Motor neuron (in vitro differentiated cells): ENCODE measurements at places on chromosomes 3 and 15.

DNA sequence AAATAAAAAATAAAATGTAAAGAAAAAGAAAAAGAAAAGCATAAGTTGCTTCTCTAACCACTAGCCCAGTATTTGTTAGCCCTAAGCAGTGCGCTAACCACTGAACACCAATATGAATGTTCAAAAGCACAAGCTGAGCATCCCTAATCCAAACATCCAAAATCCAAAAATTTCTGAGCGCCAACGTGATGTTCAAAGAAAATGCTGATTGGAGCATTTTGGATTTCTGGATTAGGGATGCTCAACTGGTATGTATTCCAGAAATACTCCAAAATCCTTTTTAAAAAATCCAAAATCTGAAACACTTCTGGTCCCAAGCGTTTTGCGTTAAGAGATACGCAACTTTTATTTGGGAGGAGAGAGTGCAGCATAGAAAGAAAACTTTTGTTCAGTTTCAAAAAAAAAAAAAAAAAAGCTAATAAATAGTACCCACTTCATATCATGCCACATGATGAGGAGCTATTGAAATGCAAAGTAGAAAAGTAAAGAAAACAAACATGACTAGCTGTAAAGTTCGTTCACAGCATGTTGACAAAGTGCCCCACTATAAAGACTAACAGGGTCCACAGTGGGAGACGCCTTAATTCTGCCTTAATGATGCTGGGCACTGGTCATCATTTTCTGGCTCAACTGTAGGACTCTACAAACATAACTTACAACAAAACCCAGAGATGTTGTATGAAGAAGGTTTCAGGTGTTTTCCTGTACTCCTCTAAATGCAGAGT is 32.4 kb downstream of the EDC3 start:
- no peak for ATAC-seq

DNA sequence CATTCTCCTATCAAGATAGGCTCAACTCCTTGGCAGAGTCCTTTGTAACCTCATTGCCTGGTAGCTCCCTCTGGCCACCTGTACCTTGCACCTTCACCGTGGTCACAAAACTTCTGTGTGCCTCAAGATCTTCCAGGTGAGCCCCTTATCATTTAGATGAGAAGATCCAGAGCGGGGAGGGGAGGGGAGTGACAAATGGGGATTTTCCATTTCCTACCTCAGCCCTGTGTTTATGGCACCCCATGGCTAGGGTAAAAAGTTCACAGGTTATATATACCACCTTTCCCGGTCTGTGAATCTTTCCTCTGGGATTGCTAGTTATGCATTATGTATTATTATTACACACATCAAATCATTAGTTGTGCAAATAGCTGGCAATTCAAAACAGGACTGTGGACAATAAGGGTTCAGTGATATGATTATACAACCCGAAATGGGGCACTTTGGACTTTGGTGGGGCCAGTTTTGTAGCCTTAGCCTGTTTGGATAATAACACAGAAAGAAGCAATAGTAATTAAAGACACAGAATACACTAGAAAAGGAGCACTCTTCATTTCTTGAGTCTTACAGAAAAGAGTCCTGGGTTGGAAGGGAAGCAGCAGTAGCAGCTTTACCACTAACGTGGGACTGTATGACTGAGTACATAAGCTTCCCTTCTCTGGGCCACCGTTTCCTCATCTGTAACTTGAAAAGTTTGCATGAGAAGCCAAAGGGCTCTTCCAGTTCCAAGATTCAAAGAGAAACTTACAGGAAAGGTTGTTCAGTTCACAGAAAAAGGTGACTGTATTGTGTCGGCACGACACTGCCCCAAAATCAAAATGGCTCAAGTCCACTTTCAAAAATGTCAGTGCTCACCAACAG is 7.1 kb downstream of the TLE3 start:
- no peak for ATAC-seq

DNA sequence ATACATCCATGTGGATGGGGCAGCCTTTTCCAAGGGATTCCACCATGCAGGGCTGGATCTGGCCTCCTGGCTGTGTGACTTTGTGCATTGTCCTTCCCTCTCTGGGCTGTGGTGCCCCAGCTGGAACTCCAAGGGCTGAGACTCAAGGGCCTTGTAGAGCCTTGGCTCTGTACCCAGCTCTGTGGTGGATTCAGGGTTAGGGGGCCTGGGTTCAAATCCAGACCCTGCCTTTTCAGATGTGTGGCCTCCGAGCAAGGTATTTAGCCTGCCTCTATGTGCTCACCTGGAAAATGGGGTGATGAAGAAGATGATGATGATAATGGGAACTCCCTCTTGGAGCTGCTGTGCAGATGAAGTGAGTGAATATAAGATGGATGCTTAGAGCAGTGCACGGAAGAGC is 161.9 kb downstream of the WNT7A start:
- no peak for ATAC-seq

DNA sequence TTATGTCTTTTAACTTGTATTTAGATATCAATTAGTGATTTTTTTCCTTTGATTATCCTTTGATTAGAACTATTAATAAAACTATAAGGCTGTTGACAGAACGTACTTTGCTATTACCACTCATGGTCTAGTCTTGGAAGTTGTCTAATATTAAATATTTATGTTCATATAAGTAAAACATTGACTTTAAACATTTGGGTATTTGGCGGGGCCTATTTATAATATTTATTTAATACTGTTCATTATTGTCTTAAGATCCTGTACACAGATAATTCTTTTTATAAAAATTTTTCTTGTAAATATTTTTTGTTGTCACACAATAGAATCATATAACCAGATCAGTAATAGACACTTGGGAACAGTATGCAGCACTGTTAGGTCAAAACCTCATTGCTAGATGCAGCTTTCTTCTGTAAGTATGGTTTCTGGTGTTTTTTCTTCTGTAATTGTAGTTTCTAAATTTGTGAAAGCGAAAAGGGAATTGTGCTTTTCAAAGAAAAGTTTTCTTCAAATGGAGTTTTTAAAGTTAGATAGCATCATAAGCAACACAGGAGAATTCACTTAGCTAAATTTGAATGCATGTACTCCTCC is 93.4 kb downstream of the FNDC3B start:
- ATAC-seq: no peak

GRCh38 chr3:186985661-186986364 is 55.5 kb downstream of the ST6GAL1 start:
- peak; percentile 52 for ATAC-seq

DNA sequence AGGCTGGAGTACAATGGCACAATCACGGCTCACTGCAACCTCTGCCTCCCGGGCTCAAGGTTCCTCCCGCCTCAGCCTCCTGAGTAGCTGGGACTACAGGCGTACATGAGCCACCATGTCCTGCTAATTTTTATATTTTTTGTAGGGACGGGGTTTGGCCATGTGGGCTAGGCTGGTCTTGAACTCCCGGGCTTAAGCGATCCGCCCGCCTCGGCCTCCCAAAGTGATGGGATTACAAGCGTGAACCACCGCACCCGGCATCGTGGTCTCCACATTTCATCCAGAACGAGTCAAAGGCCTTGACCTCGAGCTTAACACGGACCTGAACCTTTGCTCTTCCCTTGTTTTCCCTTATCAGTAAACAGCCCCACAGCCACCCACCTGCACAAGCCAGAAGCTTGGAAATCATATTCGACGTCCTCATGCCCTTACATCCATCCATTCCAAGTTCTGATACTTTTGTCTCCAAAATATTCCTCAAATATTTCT is 1.4 kb upstream of the PTPN23 start:
- no peak for ATAC-seq

GRCh38 chr3:61665987-61666386 is 104.6 kb downstream of the PTPRG start:
- ATAC-seq: no peak

DNA sequence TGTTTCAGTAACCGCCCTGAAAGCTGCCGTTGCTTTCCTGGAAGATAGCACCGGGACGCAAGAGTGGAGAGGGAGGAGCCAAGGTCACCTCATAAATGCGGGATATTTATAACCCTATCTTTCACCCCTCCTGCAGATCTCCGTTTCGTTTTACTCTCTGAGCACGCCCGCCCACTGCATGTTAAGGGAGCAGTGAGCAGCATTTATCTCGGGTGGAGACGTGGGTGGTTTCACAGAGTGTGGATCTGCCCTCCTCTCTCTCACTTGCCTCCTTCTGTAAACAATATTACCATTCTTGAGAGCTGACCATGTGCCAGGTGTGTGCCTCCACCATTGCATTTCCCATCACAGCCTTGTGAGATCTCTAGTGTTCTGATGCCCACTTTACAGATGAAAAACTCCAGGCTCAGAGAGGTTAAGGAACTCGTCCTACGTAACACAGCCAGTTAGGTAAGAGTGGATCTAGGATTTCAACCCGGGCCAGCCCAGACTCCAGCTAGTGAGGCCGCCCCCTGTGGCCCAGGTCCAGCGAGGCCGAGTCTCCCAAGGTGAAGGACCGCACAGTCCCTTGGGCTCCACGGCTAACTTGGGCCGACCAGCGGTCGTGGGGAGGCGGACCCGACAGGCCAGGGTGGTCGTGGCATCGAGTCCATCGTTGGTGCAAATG is 16.9 kb upstream of the SEMA4B start:
- peak; percentile 71 for ATAC-seq

DNA sequence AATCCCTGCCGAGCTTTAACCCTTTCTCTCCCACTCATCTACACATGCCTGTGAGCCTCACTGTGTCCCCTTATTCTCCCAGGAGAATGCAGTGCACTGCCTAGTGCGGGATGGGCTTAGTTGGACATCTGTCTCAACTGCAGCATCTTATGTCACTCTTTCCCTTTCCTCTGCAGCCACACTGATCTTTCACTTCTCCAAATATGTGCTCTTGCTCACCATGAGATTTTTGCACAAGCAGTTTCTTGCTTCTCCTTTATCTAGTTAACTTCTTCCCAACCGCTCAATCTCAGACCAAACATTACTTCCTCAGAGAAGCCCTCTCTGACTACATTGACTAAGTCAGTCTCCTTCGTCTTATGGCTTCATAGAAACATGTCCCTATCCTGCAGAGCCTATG is 292.3 kb downstream of the KBTBD8 start:
- ATAC-seq: no peak

- no peak for ATAC-seq
These were observed 5.4 kb downstream of the DNAH1 start for GRCh38 chr3:52321481-52321880.

DNA sequence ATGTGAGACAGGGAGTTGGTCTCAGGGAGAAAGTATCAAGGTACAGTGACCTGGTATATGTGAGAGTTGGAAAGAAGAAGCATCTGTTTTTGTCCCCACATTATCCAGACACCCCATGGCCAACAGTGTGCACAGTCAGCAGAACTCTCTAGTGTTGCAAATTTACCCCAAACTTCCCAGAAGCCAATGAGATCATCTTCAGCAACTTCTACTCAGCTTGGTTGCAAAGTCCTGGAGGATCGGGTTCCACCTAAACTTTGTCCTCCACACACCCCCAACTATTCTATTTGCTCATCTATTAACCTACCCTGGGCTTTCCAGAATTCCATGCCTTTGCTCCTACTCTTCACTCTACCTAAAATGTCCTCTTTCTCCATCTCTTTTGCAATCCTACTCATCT is 15.7 kb downstream of the RBSN start:
- ATAC-seq: no peak

DNA sequence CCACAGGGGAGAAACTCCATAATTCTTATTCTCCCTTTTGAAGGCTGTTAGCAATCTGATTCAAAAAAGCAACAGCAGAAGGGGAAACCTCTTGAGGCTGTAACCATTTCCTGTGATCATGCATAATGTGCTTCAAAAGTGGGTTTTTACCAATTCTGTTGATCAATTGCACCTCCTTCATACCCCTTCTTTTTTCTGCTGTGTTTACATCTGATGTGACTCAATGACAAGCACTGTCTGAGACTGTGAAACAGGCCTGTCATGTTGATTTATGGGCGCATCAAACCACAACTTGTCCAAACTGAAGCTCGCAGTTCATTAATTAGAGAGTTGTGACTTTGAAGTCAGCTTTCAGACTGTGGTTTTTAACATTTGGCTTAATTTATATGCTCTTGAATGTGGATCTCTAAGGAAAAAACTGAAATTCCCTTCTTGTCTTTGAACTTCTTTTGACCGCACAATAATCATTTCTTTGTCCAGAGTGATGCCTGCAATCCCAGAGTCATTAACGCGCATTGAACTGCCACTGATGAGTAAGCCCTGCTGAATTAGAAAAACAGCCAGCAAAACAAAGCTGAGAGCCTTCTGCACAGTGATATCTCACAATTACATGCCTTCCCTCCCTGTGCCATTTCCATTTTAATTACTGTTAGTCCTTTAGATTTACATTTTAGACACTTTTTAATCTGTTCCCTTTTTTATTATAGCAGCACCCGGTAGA is 532.8 kb downstream of the FOXP1 start:
- ATAC-seq: peak; percentile 88

- no peak for ATAC-seq
These were observed 97.2 kb downstream of the TBC1D5 start for GRCh38 chr3:17645074-17645698.

DNA sequence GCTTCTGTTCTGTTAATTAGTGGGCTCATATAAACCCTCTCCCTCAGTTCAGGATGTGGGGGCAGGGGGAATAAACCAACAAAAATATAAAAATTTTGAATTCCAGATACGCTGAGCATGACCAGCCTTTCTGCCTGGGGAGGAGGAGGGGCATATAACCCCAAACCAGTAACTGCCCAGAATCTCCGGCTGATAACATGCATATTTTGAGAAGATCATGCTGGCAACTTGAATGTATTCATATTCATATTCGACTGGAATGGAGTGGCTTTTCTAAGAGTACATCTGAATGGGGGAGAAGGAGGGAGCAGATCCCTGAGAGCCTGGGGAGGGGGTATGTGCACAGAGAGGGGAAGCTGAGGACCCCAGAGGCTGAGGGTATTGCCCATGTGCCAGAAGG is 54.5 kb upstream of the LCTL start:
- peak; percentile 4 for ATAC-seq
